ENCODE measurements at places on chromosomes 12 and 14.

DNA sequence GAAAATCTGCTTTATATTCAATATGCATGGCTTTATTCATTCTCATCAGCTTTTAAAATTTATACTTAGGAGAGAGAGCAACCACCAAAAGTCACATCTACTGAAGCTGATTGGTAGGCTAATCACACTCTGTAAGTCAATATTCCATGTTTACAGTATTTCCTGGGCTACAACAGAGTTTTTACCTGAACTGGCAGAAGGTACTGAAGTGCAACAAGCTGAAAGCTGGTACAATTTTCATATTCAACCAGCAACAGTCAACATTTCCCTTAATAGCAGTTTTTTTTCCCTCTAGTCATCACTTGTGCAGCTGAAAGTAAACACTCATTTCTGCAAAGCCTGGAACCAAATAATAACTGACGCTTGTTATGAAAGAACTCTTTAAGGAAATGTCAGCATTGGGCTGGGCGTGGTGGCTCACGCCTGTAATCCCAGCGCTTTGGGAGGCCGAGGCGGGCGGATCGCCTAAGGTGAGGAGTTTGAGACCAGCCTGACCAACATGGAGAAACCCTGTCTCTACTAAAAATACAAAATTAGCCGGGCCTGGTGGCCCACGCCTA lies 12.9 kb downstream of the BRAP start:
- no peak for DNase-seq

GRCh38 chr14:67784244-67784823 lies 32.1 kb downstream of the ZFYVE26 start:
- DNase-seq: no peak

GRCh38 chr14:88868558-88869159 lies 44.2 kb downstream of the TTC8 start:
- peak; percentile 19 for DNase-seq

GRCh38 chr14:106813477-106813823 lies 1287.1 kb downstream of the TMEM121 start:
- no peak for DNase-seq

DNA sequence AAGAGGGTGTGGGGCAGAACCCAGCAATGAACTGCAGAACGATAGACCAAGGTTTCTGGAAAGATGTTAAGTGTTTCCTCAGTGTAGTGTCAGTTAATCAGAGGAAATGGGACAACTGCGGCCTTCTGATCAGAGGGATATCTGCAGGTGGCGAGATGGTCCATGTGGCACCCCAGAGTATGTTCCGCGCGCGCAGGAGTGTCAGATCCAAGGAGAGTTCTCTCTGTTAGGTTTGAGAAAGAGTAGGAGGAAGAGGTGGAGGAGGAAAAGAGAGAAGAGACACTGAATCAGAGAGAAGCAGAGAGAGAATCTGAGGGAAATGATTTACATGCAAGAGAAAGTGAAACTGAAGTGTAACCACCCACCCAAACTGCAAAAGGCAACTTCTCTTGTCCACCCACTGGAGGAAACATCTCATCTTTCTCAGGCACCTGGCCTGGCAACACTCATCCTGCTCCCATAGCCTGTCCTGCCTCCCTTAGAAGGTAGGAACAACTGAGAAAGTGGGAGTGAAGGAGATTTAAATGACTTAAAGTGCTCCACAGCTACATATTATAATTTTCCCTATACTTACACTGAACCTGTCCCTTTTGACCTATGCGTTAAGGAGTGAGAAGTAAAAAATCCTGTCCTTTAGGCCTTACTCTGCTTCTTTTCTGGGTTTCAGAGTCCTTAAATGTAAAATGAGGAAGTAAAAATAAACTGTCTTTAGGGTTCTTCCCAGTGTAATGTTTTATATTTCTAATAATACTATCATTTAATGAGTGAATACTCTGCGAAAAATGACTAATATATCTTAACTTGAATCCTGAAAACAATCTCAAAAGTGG lies 6.8 kb upstream of the TESPA1 start:
- no peak for DNase-seq

DNA sequence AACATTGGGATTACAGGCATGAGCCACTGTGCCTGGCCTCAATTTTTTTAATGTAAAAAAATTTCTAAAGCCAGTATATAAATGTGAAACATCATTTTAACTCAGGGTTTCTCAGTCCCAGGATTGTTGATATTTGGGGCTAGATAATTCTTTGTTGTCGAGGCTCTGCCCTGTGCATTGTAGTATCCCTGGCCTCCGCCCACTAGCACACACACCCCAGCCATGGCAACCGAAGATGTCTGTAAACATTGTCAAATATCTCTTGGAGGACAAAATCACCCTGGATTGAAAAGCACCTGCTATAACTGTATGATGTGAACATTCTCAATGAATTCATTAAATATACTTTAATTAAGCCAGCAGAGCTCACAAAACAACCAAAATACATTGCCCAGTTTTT lies 8.4 kb upstream of the CIT start:
- DNase-seq: peak; percentile 29

GRCh38 chr12:61574339-61574738 lies 685.9 kb upstream of the USP15 start:
- no peak for DNase-seq

DNA sequence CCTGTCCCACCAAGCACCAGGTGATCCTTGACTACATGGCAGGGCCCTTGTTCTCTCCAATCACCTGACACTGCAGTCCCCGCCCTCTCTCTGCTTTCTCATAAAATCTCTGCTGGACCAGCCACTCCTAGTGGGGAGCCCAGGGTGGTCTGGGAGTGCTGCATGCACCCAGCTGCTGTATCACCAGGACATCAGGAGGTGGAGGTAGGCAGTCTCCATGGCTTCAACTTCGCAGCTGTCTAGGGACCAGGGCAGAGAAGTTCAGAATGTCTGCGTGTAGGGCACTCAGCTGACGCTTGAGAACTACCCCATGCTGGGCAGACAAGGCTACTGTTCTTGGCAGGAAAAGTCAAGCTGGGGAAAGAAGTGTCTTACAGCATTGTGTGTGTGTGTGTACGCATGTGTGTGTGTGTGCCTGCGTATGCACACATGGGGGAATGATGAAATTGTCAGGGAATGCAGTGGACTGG lies 2.6 kb downstream of the WSCD2 start:
- DNase-seq: no peak
